ENCODE measurements at places on chromosomes 11 and 22.

DNA sequence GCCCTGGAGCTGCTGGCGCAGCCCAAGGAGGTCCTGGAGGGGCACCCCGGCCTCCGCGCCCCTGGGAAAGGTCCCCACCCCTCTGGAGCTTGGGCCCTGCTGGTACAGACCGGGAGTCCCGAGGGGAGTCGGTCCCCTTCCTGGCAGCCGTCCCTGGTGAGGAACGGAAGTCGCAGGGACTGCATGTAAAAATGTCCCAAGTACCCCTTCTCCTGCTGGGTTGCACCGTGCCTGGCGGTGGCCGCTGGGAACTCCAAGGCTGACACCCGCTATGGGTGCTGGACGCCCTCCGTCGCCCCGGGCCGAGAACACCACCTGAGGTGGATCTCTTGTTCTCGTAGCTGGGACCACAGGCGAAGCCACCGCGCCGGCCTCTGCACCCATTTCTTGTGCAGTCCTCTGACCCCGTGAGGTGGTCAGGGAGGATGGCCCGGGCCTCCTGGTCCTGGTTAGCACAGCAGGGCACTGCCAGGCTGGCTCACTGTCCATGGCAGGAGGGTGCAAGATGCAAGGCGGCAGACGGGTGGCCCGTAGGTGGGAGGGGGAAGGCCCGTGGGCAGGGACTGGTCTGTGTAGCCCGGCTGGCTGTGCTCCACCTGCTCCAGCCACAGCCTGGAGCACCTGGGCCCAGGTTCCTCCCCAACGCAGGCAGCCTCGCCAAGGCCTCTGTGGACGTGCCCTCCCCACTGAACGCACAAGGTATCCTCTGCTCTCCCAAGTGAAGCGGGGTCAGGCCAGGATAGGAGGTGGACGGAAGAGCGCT, 165.2 kb downstream of the IGLL1 start:
- DNase-seq, result peak; percentile 50

DNA sequence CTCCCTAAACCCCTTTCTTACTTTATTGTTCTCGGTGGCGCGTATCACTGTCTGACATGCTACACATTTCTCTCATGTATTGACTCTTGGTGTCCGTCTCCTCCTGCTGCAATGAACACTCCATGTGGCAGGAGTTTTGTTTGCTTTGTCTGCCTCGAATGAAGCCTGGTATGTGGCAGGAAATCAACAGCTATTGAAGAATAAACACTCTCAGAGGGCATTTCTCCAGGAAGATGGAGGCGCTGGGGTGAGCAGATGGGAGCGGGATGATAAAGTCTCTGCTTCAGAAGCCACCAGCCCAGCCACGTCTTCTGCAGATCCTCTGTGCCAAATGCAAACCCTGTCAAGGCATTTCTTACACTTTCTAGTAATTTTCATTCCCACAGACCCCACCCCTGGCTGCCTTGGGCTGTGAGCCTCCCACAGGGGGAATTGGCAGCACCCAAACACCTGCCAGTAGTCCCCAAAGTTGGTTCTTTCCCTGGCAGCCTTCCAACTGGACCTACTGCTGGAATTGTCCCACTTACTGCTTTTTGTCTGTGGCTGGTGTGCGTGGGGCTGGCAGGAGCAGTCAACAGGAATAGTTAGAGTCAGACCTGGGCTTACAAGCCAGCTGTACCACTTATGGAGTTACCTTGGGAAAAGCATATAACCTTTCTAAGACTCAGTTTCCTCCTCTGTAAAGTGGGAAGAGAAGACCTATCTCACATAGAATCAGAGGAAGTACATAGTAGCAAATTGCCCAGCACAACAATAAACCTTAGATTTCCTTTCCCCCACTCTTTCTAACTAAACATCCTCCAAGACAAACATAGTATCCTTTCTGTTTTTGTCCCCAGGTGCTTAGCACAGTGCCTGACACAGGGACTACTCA, 13.3 kb upstream of the IL10RA start:
- DNase-seq, result no peak

GRCh38 chr11:104549019-104549418, 349.2 kb downstream of the CASP12 start:
- no peak for DNase-seq

- no peak for DNase-seq
These were observed 695.7 kb downstream of the BRD1 start for GRCh38 chr22:49132009-49132408.

- DNase-seq, result no peak
These were observed 564 bp downstream of the THAP12 start for GRCh38 chr11:76380159-76380976.

DNA sequence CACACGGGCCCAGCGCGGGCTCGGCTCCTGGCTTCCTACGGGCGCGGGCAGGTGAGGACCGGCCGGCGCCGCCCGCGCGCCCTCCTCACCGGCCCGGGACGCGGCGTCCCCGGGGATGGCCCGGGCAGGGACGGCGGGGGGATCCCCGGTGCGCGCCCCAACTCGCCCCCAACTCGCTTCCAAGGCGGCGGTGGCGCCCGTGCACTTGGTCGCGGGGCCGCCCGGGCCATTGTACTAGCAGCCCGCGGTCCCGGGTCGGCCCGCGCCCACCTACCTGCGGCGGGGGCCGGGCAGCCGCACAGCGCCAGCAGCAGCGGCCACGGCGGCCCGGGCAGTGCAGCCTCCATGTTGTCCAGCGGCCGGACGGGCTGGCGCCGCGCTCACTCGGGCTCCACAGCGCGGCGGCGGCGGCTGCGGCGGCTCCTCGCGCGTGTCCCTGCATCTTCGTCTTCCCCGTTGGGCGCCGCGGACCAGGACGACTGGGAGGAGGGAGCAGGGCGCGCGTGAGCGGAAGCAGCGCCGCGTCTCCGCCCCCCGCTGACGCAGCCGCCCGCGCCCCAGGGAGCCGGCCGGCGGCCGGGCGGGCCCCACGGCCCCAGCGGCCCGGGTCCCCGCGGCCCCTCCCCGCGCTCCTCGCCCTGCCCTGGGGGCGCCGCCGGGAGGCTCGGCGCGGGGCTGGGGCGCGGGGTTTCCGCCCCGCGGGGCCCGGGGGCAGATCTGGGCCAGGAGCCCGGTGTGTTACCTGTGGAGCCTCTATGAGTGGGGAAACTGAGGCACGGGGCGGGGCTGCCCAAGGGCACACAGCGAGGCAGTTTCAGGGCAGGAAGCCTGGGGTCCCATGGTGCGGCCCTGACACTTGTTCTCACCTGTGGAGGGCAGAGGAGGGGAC, 159.3 kb upstream of the GRK3 start:
- peak; percentile 83 for DNase-seq

DNA sequence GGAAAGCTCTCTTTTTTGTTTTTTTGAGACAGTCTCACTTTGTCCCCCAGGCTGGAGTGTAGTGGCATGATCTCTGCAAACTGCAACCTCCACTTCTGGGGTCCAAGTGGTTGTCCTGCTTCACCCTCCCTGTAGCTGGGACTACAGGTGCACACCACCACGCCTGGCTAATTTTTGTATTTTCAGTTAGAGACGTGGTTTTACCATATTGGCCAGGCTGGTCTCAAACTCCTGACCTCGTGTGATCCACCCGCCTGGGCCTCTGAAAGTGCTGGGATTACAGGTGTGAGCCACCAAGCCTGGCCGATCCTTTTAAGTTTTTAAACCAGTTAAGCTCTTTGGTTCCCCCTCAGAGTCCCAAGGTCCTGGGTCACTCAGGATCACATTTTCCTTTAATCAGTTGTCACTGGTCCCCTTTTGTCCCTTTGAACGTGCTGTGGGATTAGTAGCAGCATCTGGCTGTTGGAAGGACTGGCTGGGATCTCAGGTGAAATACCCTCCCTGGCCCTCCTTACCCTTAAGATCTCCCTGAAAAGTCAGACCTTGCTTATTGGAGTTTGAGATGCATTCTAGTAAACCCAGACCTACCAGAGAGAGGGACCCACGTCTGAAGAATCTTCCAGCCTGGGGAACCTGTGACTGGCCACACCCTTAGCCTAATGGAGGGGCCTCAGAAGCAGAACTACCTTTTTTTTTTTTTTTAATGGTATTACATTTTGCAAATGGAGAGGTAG, 8.1 kb downstream of the MALAT1 start:
- DNase-seq, result no peak

GRCh38 chr22:19832476-19833108, 22.1 kb downstream of the GNB1L start:
- DNase-seq, result no peak

- DNase-seq, result no peak
These were observed 162.0 kb downstream of the DSCAML1 start for GRCh38 chr11:117634756-117635603.

- DNase-seq, result no peak
These were observed 734 bp downstream of the ACR start for GRCh38 chr22:50738649-50739227.

DNA sequence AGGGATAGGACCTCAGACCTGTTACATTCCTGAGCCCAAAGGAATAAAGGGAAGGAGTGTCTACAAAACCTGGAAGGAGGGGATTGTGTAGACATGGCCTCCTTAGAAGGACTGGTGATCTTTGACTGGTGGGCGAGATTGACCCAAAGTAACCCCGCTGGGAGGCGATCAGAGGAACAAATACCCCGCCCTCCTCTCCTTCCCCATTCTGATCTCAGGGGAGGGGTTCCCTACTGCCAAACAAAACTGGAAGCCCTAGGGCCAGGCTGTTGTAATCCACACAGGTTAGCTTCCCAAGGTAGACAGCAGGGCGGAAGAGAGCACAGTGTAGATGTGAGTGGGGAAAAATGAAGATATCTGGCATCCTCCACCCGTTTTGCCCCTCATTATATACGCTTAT, 24.7 kb downstream of the NCF4 start:
- DNase-seq, result no peak

GRCh38 chr11:120867531-120867930, 156.4 kb upstream of the TBCEL start:
- no peak for DNase-seq

DNA sequence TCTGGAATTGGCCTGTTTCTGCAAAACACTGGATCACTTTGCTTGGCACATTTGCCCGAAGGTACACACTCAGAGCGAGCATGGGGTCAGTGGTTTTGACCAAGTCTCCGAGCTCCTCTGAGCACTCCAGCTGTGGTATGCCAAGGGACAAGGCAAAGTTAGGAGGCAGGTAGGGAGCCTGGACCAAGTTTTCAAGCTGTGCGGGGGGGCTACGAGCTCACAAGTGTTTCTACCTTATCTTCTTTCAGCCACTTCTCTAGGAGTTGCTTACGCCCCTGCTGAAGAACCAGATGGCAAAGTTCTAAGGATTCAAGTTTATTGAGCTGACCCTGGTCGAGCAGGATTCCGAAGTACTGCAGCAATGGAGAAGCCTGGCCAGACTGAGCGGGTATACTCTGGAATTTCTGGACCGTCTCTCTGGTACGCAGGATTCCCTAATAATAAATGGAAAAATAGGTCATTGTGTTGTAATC, 54.7 kb upstream of the SLC25A1 start:
- DNase-seq, result no peak

DNA sequence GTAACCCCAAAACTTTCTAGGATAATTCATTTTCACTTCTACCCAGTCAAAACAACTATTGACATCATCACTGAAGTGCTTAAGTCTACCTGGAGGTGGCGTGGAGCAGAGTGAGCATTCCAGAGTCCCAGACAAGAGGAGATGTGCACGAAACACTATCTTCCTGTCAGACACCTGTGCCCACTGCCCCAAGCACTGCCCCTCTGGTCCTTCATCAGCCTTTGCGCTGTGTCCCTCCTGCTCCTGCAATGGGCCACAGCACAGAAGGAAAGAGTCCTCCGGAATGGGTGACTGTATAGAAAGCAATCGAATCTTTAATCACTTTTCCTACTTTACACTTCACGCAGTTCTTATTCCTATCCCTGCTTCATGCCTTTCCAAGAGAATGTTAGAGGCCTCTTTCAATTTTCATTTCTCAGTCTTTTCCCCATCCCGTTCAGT, 512 bp upstream of the GRIA4 start:
- no peak for DNase-seq

- DNase-seq, result no peak
These were observed 2.3 kb downstream of the TUBGCP6 start for GRCh38 chr22:50242406-50242949.

- DNase-seq, result no peak
These were observed 34.4 kb downstream of the ZNF195 start for GRCh38 chr11:3344327-3345174.

DNA sequence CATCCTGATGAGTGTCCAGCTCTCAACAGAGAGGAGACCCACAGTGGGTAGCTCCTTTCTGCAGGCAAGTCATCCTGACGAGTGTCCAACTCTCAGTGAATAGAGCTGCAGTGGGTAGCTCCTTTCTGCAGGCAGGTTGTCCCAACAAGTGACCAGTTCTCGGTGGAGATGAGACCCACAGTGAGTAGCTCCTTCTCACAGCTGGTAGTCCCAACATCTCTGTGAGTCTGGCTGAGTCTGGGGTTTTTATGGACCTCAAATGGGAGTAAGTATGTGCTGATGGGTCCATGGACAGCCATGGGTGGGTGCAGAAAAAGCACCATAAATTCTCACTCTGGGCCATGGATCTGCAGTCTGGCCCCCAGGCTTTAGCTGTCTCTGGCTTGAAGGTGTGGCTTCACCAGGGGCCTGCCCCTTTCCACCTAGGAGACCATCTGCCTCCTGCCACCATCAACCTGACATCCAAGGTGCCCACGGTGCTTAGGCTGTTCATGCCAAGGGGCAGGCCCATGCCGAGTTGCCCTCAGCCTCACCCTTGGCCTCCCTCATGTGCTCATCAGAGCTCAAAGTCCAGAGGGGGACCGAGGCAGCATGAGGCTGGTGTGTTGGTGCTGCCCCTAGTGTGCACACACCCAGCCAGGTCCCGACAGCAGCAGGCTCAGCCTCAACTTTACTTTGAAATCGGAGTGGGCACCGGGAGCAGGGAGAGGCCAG, 15.3 kb downstream of the NPAT start:
- no peak for DNase-seq

GRCh38 chr11:5285703-5286340, 15.9 kb downstream of the OR51B4 start:
- DNase-seq, result no peak

DNA sequence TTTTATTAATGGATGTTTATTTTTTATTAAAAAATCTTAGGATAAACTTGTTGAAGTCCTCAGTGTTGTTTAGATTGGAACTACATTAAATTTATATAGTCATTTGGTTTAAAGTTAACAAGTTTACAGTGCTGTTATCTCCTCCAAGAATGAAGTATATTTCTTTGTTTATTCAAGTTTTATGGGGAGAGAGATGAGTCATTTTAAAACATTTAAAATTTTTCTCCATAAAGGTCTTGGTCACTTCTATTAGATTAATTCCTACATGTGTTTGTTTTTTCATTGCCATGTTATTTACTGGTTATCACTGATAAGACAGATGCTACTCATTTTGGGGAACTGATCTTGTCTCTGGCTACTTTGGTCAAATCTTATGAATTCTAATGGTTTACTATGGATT, 429.6 kb downstream of the METTL15 start:
- no peak for DNase-seq

- no peak for DNase-seq
These were observed 45.2 kb downstream of the ARHGEF12 start for GRCh38 chr11:120381401-120381800.

GRCh38 chr11:67664213-67664585, 10.2 kb downstream of the ALDH3B2 start:
- DNase-seq, result no peak

DNA sequence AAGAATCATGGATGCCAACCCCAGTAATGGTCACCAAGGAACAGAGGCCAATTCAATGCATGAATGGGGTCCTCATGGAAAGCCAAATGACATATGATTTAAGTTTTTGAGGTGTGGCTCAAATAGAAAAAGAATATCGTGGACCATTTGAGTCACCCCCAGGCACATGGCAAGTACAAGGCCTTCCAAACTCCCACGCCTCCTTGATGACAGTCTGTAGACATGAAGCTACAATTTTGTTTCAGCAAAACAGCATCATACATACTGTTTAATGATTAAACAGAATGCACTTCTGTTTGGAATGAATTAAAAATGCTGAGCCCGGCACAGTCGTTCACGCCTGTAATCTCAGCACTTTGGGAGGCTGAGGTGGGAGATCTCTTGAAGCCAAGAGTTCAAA, 7.4 kb downstream of the FADD start:
- no peak for DNase-seq
